ENCODE measurements at places on chromosomes 6 and 20.

DNA sequence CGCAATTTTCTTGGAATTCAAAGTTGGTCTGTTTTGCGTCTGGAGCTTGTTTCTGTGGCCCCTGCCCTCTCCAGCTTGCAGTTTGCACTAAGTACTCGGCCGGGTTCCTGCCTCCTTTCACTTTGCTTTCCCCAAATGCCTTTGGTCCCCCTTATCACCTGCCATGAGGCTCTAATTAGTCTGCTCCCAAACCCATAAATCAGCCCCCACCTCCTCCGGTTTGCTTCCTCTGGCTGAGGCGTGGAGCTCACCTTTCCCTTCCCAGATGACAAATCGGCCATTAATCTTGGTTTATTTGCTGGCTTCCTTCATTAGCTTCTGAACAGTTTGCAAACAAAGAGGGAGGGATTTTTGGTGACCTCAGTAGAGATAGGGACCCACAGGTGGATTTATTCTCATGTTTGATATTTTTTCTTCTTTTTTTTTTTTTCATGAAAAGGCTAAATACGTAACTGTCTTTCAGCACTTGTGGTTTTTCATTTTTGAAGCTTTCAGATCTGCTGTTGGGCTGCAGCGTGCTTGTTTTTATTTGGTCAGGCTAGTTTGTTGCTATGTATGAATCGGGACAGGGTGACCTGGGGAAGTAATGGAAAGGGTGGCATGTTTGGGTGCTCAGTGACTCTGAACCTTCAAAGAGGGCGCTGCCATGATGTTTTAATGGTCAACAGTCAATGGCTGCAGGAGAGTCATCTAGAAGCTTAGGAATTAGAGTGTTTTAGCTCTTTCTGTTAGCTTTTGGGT is 121.7 kb upstream of the JAG1 start:
- no peak for DNase-seq

DNA sequence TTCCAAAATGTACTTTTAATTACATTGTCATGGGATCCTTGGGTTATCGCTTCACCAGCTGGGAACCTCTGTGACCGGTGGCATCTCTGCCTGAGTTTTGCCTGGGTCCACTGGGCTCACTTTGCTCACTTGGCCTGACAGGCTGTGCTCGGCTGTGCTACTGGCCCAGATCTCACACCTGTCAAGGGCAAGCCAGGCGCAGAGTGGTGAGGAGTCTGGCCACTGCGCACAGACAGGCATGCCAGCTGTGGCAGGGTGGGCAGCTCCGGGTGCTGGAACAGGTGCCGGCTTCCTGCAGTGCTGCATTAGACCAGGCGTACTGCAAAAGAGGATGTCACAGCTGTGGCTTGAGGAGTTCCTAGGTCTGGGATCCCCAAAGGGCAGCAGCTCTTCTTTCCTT is 489.8 kb downstream of the TENT5A start:
- DNase-seq: no peak

DNA sequence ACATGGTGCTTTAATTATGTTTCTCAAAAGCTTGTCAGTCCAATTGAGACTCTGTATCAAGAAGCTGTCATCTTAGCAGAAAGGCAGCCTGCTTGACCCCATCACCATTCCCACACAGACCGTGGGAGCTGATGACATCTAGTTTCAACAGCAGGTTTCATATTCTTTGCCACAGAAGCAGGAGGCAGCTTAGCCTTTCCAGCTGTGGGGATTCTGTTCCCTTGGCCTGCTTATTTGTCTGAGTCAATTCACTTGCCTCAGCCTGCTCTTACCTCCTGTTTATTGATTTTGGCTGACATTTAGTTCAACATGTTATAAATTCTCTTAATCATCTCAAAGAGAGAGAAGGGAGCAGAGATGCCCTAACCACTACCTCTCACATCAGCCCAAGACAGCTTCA is 527.7 kb downstream of the ADGRB3 start:
- no peak for DNase-seq

- no peak for DNase-seq
These were observed 458.0 kb upstream of the SOX4 start for GRCh38 chr6:21135484-21136013.

GRCh38 chr6:141744194-141744925 is 388.4 kb upstream of the GJE1 start:
- DNase-seq: no peak

GRCh38 chr6:53424300-53424699 is 75.5 kb upstream of the ELOVL5 start:
- no peak for DNase-seq

GRCh38 chr6:157225575-157225995 is 97.7 kb downstream of the TMEM242 start:
- no peak for DNase-seq

- no peak for DNase-seq
These were observed 597 bp downstream of the ADA start for GRCh38 chr20:44650771-44651433.

DNA sequence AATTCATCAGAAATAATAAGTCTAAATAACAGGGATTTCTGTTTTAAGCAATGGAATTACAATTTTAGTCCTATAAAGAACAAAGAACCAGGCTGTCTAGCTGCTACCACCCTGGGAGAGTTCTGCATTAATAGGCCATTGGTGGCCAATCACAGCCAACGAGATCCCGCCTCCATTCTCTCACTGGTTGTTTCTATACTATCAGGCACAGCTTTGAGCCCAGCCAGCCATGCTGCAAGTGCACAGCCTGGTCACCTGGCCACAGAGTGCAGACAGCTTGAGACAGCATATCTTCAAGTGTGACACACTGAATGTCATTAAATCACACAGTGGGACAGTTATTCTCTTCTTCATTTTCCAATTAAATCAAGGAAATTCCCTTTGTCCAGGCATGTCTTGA is 16.1 kb upstream of the RAB22A start:
- DNase-seq: peak; percentile 28

GRCh38 chr6:102085257-102085656 is 691.7 kb downstream of the GRIK2 start:
- no peak for DNase-seq

DNA sequence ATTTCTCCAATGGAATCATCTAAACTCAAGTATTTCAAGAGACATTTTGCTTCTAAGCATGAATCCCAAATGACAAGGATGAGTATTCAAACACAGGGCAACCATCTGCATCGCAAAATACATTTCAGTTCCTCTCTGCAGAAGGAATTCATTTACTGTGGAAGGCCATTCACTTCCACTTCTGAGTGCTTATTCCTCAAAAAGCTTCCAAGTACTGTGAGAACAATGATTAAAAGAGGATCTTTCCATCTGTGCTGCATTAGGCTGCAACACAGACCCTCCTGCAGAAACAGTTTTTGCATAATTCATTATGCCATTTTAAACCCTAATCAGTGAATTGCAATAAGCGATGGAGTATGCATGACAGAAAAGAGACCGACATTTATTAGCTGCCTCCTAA is 52.5 kb downstream of the ARHGAP18 start:
- no peak for DNase-seq

- DNase-seq: no peak
These were observed 41.7 kb upstream of the REV3L start for GRCh38 chr6:111524735-111525134.

DNA sequence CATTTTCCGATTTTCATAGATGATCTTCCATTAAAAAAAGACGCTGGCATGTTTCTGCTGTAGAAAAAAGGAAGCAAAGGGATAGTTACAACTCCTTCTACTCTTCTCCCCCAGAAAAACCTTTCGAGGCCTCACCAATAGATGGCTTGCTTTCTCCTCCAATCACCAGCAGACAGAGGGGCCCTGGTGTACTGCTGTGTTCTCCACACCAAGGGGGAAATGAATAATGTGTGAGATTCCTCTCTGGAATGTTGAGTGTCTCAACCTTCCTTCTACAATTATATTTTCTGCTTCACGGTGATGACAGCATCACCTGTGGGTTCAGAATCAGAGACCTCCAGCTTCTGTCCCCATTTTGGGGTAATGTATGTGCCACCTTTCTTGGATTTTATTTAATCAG is 185.7 kb upstream of the FLRT3 start:
- no peak for DNase-seq

DNA sequence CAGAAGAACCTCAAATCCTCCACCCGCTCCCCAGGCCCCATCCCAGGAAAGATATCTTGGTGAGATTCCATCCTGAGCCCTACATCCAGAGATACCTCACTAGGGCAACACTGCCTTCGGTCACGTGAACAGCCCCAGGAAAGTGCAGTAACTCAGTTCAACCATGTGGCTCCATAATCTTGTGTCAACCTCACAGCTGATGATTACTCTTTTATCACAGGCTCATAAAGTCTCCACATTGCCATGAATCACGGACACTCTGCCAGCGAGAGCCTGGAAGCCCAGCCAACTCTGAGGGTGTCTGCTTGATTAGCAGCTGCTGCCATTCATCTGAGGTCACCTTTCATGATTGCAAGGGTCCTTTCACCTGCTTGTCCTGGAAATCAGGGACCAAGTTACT is 175.8 kb upstream of the LRFN2 start:
- no peak for DNase-seq

- no peak for DNase-seq
These were observed 67.5 kb upstream of the FBXO30 start for GRCh38 chr6:145882121-145882531.

GRCh38 chr6:8859501-8859900 is 424.2 kb upstream of the SLC35B3 start:
- DNase-seq: no peak

DNA sequence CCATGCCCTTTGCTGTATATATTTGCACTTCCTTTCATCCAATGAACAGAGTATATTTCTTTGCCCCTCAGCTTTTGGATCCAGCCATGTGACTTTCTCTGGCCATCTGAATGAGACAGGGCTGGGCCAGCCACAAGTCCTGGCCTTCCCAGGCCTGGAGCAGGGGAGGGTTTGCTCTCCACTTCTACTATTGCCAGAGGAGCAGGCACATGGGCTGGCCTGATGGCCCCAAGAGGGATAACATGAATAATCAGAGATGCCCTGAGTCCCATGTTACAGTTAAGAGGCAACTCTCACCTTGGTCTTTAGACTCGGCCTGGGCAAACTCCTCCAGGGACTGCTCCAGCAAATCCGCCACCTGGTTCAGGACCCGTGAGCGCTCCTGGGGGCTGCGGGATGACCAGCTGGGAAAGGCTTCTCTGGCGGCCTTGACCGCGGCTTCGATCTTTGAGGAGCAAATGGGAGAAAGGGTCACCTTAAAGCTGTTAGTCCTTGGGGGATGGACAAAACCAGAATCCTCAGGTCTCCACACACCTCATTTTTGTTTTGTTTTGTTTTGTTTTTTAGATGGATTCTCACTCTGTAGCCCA is 6.3 kb downstream of the ALDH8A1 start:
- DNase-seq: no peak

- no peak for DNase-seq
These were observed 23.3 kb downstream of the PXT1 start for GRCh38 chr6:36419310-36419709.

DNA sequence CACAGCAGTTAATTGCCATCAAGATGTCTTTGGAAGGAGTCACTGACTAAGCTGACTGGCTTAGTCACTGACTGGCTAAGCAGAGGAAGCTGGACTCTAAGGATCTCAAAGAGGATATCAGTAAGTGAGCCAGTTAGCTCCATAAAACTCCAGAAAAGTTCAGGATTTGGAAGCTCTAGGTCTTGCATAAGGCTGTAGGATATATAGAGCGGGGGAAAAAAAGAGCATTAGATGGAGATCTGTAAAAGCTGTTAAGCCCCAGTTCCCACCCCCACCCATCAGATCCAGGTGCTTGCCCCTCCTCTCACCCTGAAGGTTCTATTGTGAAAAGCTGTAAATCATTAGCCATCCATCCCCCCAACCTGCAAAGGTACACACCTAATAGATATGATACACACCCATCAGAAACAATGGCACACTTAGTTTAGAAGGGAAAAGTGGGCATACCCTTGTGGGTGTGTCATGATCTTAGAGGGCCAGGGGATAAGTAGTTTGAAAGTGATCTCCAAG is 32.2 kb downstream of the CARMIL1 start:
- DNase-seq: no peak

DNA sequence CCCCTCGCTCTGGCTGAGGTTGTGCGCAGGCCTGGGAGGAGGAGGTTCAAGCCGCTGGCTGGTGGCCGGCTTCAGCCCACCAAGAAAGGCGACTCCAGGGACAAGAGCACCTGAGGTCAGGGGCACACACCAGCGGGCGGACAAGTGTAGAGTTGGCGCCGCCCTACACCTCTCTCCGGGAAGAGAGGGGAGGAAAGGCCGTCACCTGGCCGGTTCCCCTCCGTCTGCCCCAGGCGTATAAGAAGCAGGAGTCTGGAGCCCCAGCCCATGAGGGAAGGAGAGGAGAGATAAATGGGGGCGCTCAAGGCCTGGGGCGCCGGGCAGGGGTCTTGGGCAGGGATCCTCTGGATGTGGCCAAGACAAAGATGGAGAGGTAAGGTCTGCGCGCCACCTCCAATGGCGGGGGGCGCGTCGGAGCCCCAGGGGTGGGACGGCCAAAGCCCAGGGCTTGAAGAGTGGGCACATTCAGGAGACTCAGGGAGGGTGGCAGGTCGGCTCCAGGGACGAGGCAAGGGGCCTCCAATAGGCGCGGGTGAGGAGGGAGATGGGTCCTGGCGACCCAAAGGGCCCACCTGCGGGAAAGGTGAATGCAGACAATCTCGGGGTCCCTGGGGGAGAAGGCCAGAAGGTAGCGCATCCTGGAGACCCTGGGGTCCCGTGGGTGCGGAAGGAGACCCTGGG is 826 bp downstream of the RIMS4 start:
- DNase-seq: no peak

DNA sequence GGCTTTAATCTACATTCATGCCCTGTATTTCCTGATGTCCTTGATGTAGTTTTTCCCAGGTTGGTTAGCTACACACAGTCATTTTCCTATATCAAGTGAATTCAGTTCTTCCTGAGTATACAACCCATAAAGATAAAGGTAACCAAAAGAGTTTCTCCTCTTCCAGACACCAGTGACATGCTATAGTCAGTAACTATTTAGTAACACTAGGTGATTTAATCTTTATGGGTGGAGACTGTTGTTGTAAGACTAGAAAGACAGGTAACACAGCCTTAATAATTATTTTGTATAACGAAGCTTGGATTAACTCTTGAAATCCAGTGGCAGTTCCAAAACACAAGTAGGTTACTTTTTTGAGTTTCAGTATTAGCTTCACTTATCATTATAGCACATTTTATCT is 17.6 kb downstream of the MCUR1 start:
- DNase-seq: no peak
